ENCODE measurements at places on chromosomes 4 and X. TPM values are rescaled to one million over a fixed set of nuclear protein-coding genes. Genes with fewer than 3 reads are reported as not detected.

- H3K4me1 ChIP-seq: peaks cover 24% of the 10 kb centered on the region
- H3K27me3 ChIP-seq: no peaks in the 10 kb centered on the region
- peaks cover 9% of the 10 kb centered on the region for H3K36me3 ChIP-seq
- peak overlapping the region; percentile 90 for H3K27ac ChIP-seq
Observed at GRCh38 chr4:2962614-2963174, 512 bp downstream of the NOP14 start.

GRCh38 chrX:132778917-132779316 lies 179.5 kb downstream of the HS6ST2 start:
- no peak overlapping the region for H3K27ac ChIP-seq
- H3K36me3 ChIP-seq: no peaks in the 10 kb centered on the region
- H3K27me3 ChIP-seq: no peaks in the 10 kb centered on the region

DNA sequence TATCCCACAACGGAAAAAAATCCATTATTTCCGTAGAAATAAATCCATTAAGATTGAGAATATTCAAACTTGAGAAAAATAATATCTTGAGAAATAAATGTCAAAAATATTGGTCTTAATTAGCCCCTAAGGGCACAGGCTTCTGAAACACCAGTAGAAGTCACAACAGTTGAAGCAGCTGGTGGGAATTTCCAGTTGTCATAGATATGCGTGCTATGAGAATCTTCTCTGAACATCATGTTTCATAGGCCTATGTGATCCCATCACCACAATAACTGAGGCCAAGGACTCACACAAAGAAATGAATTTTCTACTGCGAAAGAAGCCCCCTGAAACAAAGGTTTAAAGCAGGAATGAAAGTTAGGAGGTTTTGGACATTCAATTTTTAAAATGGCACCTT lies 292.0 kb downstream of the DTHD1 start:
- no peaks in the 10 kb centered on the region for H3K27me3 ChIP-seq
- H3K4me3 ChIP-seq: no peak overlapping the region
- no peak for DNase-seq

DNA sequence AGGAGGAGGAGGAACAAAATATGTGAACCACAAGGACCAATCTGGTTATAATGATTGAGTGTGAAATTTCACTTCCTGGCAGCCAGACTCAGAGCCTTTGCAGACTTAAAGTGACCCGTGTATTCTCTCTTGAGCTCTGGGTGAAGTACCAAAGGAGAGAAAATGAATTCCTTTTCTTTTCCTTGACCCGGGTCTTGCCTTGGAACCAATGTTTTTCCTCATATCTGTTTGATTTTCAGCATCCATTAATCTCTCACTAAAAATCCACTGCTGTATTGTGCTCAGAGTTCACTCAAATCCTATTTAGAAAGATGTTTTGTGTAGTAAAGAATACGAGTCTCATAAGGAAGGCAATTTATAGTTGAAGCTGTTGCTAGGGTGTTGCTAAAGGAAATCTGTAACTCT lies 78.3 kb upstream of the C1QTNF7 start:
- no peaks in the 10 kb centered on the region for H3K36me3 ChIP-seq
- peak overlapping the region; percentile 42 for H3K27ac ChIP-seq
- no peak for DNase-seq
- H3K4me3 ChIP-seq: no peak overlapping the region

- no peaks in the 10 kb centered on the region for H3K4me1 ChIP-seq
- no peaks in the 10 kb centered on the region for H3K36me3 ChIP-seq
- no peak overlapping the region for H3K27ac ChIP-seq
- H3K4me3 ChIP-seq: no peak overlapping the region
- no peak for DNase-seq
Observed at GRCh38 chr4:73682508-73682907, 57.9 kb upstream of the CXCL8 start.

GRCh38 chr4:128060121-128060698 lies 902 bp upstream of the LARP1B start:
- no peaks in the 10 kb centered on the region for H3K4me1 ChIP-seq
- peak overlapping the region; percentile 97 for H3K27ac ChIP-seq

- no peaks in the 10 kb centered on the region for H3K36me3 ChIP-seq
- no peak overlapping the region for H3K27ac ChIP-seq
- H3K4me3 ChIP-seq: no peak overlapping the region
- no peaks in the 10 kb centered on the region for H3K27me3 ChIP-seq
- H3K4me1 ChIP-seq: no peaks in the 10 kb centered on the region
Observed at GRCh38 chr4:126664839-126665238, 967.9 kb upstream of the INTU start.

DNA sequence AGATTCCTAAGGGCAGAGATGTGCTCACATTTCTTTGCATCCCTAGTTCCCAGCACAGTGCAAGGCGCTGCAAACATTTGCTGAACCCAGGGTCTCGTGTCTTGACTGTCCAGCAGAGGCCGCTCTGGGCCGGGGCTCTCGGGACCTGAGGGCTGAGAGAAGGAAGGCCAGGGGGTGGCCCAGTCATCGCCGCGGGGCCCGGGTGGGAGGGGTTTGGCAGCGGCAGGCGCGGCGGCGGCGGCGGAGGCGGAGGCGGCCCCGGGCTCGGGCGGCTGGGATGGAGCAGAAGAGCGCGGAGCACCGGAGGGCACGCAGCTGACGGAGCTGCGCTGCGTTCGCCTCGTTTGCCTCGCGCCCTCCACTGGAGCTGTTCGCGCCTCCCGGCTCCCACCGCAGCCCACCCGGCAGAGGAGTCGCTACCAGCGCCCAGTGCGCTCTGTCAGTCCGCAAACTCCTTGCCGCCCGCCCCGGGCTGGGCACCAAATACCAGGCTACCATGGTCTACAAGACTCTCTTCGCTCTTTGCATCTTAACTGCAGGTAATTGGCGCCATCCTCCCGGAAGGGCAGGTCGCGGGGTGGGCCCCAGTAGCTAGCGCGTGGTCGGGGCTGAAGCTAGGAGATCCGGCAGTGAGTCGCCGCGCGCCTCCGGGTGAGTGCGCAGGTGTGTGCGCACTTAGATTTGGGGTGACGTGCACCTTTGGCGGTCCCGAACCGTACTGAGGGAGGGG lies at the start of gene PARM1:
TSS of gene PARM1 (plus strand) at position 285 of the 730 bp plus-strand sequence. CDS start at position 497, 212 bp downstream.
- peak within 1 kb of the TSS; percentile 81 for H3K27ac ChIP-seq
- no peaks in the 10 kb centered on the region for H3K36me3 ChIP-seq
- DNase-seq: peak; percentile 96

GRCh38 chr4:158870626-158871334 lies 102.0 kb downstream of the FNIP2 start:
- peaks cover 71% of the 10 kb centered on the region for H3K36me3 ChIP-seq
- no peaks in the 10 kb centered on the region for H3K4me1 ChIP-seq
- DNase-seq: no peak
- no peak overlapping the region for H3K27ac ChIP-seq
- H3K27me3 ChIP-seq: no peaks in the 10 kb centered on the region

DNA sequence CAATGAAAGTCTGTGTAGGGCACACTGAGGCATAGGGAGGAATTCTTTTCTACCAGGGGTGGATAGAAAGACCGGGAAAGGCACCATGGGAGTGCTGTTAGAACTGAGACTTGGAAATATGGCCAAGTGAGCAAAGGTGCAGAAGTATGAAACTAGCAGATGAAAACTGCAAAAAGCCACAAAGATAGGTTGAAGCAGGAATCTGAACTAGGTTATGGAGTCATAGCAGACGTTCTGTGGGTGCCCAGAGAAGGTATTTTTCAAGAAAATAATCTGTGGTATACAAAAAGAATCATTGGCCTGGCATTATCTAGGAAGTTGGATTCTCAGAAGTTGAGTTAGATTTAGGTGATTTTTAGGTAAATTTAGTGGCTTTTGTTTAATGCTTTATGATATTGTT lies 48.5 kb downstream of the SMAD1 start:
- H3K27me3 ChIP-seq: no peaks in the 10 kb centered on the region
- no peak for DNase-seq
- H3K36me3 ChIP-seq: no peaks in the 10 kb centered on the region
- no peak overlapping the region for H3K27ac ChIP-seq
- H3K4me3 ChIP-seq: no peak overlapping the region

GRCh38 chr4:147864607-147865006 lies 132.7 kb downstream of the ARHGAP10 start:
- H3K4me3 ChIP-seq: no peak overlapping the region
- no peak overlapping the region for H3K27ac ChIP-seq
- DNase-seq: no peak
- peaks cover 17% of the 10 kb centered on the region for H3K36me3 ChIP-seq

GRCh38 chrX:122188751-122189150 lies 995.3 kb upstream of the GRIA3 start:
- H3K36me3 ChIP-seq: no peaks in the 10 kb centered on the region
- H3K27me3 ChIP-seq: no peaks in the 10 kb centered on the region
- H3K27ac ChIP-seq: no peak overlapping the region
- no peak for DNase-seq

GRCh38 chr4:81625422-81626417 lies 154.0 kb upstream of the RASGEF1B start:
- no peaks in the 10 kb centered on the region for H3K36me3 ChIP-seq
- no peak overlapping the region for H3K4me3 ChIP-seq
- no peak for DNase-seq
- no peaks in the 10 kb centered on the region for H3K27me3 ChIP-seq
- H3K4me1 ChIP-seq: no peaks in the 10 kb centered on the region

DNA sequence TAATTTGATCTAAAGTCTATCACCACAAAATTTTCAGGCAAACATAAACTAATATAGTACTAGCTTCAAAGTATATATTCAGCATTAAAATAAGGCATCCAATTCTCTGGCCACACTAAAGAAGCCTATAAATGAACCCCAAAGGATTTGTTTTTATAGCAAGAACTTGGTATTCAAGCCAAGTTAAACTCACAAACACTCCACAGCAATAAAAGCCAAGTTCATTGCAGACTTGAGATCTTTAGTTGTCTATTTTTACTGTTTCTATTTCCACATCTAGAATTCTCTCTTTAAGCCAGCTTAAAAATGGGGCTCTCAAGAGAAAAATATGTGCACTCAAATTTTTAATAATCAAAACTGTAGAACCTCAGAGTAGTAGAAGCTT lies 51.1 kb downstream of the WDFY3 start:
- no peak overlapping the region for H3K27ac ChIP-seq
- H3K4me3 ChIP-seq: no peak overlapping the region
- no peaks in the 10 kb centered on the region for H3K27me3 ChIP-seq

DNA sequence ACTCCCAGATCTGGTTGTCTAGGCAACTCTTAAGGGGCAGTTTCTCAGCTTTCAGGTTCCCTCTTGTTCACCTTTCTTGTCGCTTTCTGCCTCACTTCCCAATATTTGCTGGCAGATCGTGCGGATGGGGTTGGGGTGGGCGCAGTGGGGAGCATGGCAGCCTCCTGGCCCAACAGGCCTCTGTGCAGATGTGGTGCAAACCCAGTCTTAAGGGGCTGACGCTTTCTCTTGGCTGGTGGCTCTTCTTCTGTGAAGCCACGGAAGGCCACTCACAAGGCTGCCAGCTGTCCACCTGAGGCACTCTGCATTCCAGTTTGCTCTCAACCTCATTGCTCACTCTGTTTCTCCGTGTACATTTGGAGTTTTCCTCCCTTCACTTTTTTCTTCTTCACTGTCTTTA lies 61.7 kb downstream of the NBDY start:
- H3K27ac ChIP-seq: no peak overlapping the region
- no peaks in the 10 kb centered on the region for H3K36me3 ChIP-seq
- no peak overlapping the region for H3K4me3 ChIP-seq
- H3K27me3 ChIP-seq: no peaks in the 10 kb centered on the region
- H3K4me1 ChIP-seq: no peaks in the 10 kb centered on the region
- peak; percentile 8 for DNase-seq

Gene CMC4
- total RNA-seq: 6.6 TPM

Gene EDA2R
- total RNA-seq: 5.6 TPM

Gene SOX3
- not detected for total RNA-seq

Gene CLTRN
- 0.90 TPM for total RNA-seq

Gene TBL1X
- total RNA-seq: 18.4 TPM

Gene BMP3
- 15.5 TPM for total RNA-seq

Gene GLRA2
- total RNA-seq: not detected

Data from upper lobe of right lung (tissue), 1 donor.